ENCODE measurements at places on chromosomes 7 and 10. TPM values are rescaled to one million over a fixed set of nuclear protein-coding genes. Genes with fewer than 3 reads are reported as not detected.

DNA sequence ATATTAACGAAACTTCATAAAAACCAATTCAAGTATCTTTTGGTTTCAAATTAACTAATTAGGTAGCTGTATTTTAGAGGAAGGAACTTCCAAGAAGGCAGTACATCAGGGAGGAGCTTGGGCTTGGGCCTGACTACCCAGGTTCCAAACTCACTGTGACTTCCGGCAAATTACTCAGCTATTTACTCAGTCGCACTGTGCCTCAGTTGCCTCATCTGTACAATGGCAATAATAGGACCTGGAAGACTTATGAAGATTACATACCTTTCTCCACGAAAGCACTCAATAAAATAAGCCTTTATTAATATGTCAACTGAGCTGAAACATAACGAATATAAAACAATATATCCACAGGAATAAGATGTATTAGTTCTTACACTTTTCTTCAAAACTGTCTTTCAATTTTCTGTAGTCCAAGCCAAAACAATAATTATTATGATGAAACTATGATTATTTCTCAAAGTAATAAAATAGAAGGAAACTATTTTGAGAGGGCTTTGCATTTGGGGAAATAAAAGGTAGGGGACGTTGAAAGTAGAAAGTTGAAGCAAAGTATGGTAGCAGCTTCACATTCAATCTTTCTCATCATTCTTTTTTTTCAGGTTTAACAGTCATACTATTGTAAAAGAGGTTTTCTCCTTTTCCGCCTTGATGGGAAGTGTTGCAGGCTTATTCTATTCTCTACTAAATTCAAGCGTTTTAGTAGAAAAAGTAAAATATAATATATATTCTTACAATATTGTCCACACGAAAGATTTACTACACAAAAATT, 10.5 kb upstream of the EBLN1 start:
- no peaks in the 10 kb centered on the region for H3K27me3 ChIP-seq
- H3K4me1 ChIP-seq: no peaks in the 10 kb centered on the region
- no peak for DNase-seq

- H3K4me1 ChIP-seq: no peaks in the 10 kb centered on the region
- no peaks in the 10 kb centered on the region for H3K36me3 ChIP-seq
- H3K27ac ChIP-seq: peak overlapping the region; percentile 98
- peak overlapping the region; percentile 76 for H3K4me3 ChIP-seq
Measured at GRCh38 chr7:77537778-77538280, 734 bp downstream of the PTPN12 start.

The PCLO gene
- 6.3 TPM for total RNA-seq

The ASIC3 gene
- 1.2 TPM for total RNA-seq

The TYW1 gene
- total RNA-seq: 12.4 TPM

The TYW1B gene
- 3.5 TPM for total RNA-seq

The GNAT3 gene
- not detected for total RNA-seq

DNA sequence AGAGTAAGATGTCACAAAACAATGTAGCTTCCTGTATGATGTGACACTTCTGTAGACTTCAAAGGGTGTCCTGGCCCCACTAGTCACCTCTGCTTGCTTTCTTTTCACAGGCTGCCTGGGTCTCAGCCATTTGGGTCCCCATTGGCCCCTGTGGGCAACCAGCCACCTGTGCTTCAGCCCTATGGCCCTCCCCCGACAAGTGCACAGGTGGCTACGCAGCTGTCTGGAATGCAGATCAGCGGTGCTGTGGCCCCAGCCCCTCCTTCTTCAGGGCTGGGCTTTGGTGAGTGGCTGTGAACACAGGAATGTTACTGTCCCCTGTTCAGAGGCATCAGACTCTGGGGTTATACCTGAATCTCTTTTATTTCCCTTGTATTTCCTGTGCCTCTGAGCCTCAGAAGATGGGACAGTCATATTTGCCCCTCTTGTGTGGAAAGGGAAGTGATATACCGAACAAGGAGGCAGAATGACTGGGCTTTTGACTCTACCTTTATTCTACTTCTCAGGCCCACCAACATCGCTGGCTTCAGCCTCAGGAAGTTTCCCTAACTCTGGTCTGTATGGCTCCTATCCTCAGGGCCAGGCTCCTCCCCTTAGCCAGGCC, 15.4 kb downstream of the SEC24C start:
- H3K36me3 ChIP-seq: peaks cover 77% of the 10 kb centered on the region
- H3K4me3 ChIP-seq: no peak overlapping the region
- no peak for DNase-seq
- no peaks in the 10 kb centered on the region for H3K27me3 ChIP-seq
- H3K4me1 ChIP-seq: no peaks in the 10 kb centered on the region

DNA sequence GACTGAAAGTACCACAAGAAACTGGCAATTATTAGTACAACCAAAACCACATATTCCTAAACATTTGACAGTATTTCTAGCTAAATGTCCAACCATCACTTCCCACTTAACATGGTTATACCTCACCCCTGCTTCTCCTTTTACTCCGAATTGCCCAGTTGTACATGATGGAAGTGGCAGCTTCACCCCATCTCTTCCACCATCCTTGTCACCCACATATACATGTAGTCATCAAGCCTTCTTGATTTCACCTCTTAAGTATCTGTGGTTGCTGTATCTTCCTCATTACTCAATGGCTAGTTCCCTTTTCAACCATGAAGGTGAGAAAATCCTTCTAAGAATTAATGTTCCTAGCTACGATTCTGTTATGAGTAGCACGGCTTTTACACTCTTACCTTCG, 388.2 kb downstream of the CALN1 start:
- H3K27me3 ChIP-seq: no peaks in the 10 kb centered on the region
- H3K36me3 ChIP-seq: no peaks in the 10 kb centered on the region
- no peak overlapping the region for H3K27ac ChIP-seq

GRCh38 chr7:47119261-47119865, 462.5 kb downstream of the TNS3 start:
- no peaks in the 10 kb centered on the region for H3K4me1 ChIP-seq
- no peaks in the 10 kb centered on the region for H3K27me3 ChIP-seq
- no peak overlapping the region for H3K27ac ChIP-seq
- H3K4me3 ChIP-seq: no peak overlapping the region
- no peaks in the 10 kb centered on the region for H3K36me3 ChIP-seq

The CDC14C gene
- not detected for total RNA-seq

DNA sequence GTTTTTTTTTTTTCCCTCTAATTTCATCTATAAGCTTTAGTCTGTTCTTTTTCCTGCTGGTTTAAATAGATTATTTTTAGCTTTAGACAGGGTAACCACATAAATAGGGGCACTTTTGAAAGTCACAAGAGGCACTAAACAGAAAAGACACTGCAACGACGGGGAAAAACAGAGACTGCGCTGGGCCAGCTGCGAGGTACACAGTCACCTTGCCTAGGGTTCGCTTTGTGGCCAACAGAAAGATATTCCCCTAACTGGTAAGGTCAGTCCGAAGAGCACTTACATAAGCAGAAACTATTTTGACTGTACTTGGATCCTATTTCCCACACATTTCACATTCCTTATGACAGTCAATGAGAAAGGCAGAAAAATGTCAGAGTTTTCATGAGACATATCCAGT, 175.6 kb upstream of the PHF14 start:
- no peaks in the 10 kb centered on the region for H3K27me3 ChIP-seq
- H3K4me1 ChIP-seq: no peaks in the 10 kb centered on the region
- H3K27ac ChIP-seq: no peak overlapping the region
- H3K36me3 ChIP-seq: no peaks in the 10 kb centered on the region

The HOXA3 gene
- 0.30 TPM for total RNA-seq

GRCh38 chr10:88557256-88557655, 25.9 kb downstream of the RNLS start:
- H3K4me3 ChIP-seq: no peak overlapping the region
- no peaks in the 10 kb centered on the region for H3K27me3 ChIP-seq
- H3K4me1 ChIP-seq: no peaks in the 10 kb centered on the region
- H3K27ac ChIP-seq: no peak overlapping the region

DNA sequence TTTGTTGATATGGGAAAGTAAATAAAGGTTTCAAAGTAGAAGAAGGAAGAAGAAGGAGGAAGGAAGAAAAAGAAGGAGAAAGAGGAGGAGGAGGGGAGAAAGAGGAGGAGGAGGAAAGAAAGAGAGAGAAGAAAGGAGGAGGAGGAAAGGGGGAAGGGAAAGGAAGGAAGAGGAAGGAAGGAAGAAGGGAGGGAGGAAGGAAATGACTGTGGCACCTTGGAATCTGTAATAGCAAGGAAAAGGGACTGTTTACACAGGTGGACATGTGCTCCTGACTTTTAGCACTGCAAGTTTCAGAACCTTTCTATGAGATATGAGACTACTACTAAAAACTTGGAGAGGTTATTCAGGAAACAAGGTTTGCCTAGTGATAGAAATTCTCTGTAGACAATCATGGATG, 153.2 kb downstream of the BTAF1 start:
- H3K27ac ChIP-seq: no peak overlapping the region
- H3K36me3 ChIP-seq: peaks cover 36% of the 10 kb centered on the region
- DNase-seq: no peak
- H3K27me3 ChIP-seq: no peaks in the 10 kb centered on the region
- no peaks in the 10 kb centered on the region for H3K4me1 ChIP-seq

All from right atrium auricular region (tissue), 2 donors.